ENCODE measurements at places on chromosomes 2 and 18.

GRCh38 chr2:58634653-58635370 is 393.7 kb upstream of the FANCL start:
- no peak for DNase-seq

- DNase-seq: no peak
These were observed 39.7 kb upstream of the UBE2F start for GRCh38 chr2:237927135-237927534.

GRCh38 chr2:193776988-193777387 is 1582.3 kb upstream of the TMEFF2 start:
- DNase-seq: no peak

- no peak for DNase-seq
These were observed 492.2 kb upstream of the RAB12 start for GRCh38 chr18:8117006-8117371.

DNA sequence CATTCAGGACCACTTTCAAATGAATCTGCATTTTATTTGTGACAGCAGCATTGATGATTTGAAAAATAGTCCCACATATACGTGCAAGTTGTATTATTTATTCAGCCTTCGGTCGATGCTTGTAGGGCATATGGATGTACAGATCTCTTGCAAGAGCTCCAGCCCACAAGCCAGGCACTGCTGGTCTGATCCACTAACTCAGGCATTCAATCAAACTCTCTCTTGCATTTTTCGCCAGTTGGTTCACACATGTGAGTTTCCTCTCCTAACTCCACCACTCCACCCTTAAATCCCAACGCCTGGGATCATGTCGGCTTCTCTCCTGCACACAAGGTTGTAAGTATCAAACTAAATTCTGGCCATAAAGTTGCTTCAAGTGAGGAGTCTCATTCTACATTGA is 318.7 kb downstream of the CYP26B1 start:
- no peak for DNase-seq

DNA sequence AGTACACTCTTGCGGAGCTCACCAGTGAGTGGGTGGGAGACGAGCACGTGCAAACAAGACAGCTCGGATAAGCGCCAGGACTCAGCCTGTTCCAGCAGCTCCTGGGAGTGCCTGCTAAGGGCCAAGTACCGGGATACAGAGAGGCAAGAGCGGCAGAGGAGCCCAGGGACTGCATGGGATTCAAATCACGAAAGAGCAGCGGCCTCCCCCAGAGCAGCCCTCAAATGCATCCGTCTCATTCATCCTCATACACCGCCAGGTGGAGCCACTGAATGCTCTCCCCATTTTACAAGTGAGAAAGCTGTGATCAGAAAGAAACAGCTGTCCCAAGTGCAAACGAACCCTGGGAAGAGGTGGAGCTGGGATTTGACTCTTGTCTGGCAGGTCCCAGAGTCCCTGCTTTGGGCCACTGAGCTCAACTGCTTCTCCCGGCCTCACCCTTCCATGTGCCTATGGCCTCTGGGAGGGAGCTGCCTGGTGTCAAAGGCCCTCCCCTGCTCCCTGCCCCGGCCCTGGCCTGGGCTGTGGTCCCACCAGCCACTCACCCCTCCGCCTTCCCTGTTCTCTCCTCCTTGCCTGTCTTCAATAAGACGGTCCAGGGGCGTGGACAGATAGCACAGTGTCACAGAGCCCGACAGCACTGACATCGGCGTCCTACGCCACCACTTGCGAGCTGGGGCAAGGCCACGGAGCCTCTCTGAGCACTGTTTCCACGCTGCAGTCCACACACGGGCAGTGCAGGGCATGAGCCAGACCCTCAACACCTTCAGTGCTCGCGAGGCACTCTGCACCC is 72.8 kb upstream of the TAF1B start:
- no peak for DNase-seq

GRCh38 chr2:240429872-240430491 is 5.5 kb upstream of the GPC1 start:
- no peak for DNase-seq

GRCh38 chr2:128306931-128307460 is 11.7 kb downstream of the HS6ST1 start:
- DNase-seq: no peak

DNA sequence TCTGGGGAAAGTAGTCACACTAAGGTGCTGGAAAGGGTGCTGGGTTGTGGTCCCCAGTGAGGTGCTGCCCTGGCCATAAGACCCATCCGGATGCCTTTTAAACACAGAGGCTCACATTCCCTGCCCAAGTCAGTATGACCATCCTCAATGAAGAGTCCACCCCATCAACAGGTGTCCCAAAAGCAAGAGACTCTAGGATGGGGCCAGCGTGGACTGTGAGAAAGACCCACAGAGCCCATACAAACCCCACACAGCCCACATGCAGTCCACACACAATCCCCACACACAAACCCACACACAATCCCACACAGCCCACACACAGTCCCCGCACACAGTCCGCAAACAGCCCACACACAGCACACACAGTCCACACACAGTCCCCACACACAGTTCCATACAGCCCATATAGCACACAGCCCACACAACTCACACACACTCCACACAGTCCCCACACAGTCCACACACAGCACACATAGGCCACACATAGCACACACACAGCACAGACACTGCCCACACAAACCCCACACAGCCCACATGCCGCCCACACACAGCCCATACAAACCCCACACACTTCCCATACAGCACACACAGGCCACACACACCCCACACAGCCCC is 241.4 kb upstream of the SALL3 start:
- no peak for DNase-seq

GRCh38 chr2:198073253-198073652 is 268.9 kb downstream of the PLCL1 start:
- no peak for DNase-seq

DNA sequence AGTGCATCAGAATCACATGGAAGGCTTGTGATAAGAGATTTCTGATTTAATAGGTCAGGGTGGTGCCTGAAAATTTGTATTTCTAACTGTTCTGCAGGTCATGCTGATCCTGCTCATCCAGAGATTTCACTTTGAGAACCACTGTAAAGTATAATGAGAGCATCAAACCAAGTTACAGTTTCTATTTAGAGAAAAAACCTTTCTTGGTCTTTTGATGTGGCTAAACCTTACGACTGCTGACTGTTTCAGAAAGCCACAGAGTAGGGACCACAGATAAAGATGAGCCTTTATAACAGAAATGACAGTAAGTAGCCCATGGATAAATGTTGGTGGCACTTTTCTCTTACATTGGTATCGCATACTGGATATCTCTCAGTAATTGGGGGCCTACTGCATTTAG is 109.4 kb upstream of the FANCL start:
- DNase-seq: no peak

DNA sequence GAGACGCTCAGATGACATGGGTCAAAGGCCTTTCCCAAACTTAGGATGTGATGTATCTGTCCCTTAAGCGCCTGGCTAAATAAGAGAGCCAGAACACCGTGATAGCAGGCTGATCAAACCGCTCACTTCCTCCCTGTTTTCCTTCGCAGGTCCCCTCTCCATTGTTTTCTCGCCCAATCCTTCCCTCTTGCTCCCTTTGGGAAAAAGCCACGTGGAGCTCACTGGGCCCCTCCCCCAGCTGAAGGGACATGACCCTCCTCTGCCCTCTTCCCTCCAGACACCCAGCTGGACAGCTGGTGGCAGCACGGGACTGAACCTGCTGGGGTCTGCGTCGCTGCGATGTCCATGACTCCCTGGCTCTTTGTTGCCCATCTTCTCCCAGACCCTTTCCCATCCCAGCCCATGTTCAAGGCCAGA is 201.7 kb downstream of the TNS1 start:
- DNase-seq: no peak

- DNase-seq: no peak
These were observed 747.9 kb downstream of the SOCS6 start for GRCh38 chr18:71036783-71037182.

- DNase-seq: no peak
These were observed 108.6 kb upstream of the CWC22 start for GRCh38 chr2:180115675-180116074.

DNA sequence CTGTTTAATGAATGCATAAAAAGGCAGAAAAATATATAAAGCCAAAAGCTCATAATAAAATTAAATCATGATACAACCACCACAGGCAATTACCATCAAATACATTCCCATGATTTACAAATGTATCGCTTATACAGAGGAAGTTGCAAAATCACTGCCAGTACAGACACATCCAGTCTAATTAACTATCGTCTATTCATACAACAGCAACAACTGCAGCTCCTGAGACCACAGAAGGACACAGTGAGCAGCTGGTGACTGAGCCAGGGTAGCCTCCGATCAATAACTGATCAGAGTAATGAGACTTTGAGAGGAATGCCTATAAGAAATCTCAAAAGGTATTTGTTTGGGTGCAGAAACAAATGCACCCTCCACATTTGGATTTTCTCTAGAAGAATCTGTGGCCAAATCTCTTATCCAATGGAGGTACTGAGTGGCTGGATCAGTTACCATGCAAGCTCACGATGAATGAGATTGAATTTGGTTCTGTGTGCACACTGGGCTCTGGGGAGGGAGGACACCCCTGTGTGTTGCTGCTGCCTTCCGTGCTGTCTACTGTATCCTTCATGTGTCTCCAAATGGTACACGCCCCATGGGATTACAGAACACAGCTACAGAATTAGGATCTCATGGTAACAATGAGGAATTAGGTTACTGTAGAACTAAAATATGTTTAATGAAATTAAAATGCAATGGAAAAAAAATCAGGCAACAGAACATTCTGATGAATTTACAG is 119.6 kb downstream of the MBP start:
- no peak for DNase-seq

GRCh38 chr2:109337221-109337620 is 208.2 kb downstream of the SH3RF3 start:
- DNase-seq: no peak

GRCh38 chr2:119864318-119864717 is 104.6 kb downstream of the PTPN4 start:
- DNase-seq: peak; percentile 62

GRCh38 chr18:49585781-49586663 is 24.2 kb downstream of the LIPG start:
- DNase-seq: no peak

DNA sequence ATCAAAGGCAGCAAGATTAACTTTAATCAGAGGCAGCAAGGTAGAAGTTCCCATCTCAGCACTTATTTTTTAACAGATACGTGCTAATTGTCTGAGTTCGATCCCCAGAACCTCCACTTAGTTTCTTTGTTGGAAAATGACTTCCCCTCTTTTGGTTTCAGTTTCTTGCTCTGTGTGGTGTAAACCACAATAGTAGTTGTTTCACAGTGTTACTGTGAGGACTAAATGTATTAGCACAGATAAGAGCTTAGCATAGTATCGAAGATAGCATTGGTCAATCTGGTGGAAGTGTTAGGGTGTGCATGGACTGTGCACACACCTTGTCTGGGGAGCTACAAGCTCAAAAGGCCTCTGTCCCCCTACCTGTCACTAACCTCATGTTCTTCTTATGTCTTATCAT is 988.3 kb upstream of the GYPC start:
- DNase-seq: no peak

- no peak for DNase-seq
These were observed 276.3 kb upstream of the TCF4 start for GRCh38 chr18:55864281-55864680.

GRCh38 chr2:161078211-161078539 is 82.1 kb upstream of the TANK start:
- DNase-seq: no peak

GRCh38 chr2:112942654-112943002 is 31.7 kb downstream of the IL37 start:
- DNase-seq: no peak

DNA sequence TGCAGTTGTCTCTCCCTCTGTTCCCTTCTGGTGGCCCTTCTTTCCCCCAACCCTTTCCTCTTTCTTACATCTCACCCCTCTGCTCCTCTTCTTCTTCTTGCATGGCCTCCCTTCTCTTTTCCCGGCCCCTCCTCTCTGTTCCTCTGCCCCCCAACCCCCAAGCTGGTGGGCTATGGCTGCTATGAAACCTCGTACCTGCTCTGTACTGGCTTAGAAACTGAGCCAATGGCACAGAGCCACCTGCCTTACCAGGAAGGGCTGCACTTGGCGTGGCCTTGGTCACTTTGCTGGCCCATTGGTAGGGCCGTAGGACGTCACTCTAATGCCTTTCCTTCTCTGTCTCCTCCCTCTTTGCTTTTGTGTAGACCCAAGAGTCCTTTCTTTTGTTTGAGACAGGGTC is 78.9 kb downstream of the LRRFIP1 start:
- no peak for DNase-seq

GRCh38 chr2:199303728-199304177 is 154.0 kb downstream of the SATB2 start:
- DNase-seq: no peak

DNA sequence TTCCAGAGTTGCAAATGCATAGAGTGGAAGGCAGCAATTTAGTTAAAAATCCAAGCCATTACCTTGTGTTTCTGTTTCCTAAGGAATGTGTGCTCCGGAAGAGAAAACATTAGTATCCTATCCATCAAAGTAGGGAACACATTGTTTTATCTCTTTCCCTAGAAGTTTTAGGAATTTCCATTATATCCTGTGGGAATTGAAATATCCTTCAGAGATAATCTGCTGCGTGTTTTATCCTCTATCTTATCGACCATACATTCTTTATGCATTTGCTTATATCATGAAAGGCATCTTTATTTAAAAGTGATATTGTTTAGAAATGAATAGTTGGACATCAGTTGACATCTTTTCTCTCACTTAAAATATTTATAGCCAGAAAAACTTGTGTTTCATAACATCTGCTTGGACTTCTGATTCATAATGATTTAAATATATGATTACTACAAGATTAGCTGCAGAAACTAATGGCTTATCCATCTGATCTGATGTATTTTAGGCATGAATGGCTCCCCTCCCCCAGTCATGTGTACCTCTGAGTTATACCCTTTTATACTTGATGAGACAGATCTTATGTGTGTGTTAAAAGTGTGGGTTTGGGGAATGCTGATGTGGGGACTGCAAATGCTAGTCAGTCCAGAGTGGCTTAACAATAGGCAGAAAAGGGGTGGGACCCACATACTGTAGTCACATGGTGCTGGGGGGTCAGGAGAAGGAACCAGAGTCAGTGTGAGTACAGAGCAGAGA is 136.2 kb upstream of the ARHGAP28 start:
- no peak for DNase-seq
